Transverse colon (tissue), 4 donors: ENCODE measurements at places on chromosomes 13 and 19. TPM values are rescaled to one million over a fixed set of nuclear protein-coding genes. Genes with fewer than 3 reads are reported as not detected.

DNA sequence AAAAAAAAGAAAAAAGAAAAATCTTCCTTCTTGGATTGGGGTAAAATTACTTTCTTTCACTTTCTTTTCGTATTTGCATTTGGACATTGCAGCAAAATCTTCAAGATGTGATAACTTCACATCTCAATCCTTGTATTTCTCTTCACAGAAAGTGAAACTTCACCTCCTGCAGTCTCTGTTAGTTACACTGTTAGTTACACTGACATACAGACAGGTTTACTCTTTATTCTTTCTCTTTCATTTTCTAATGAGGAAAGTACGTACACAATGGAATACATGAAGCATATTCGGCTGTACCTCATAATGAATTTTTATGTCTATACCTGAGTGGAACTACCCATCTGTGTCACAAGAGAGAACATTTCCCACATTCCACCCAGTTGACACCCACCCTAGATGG lies 459.1 kb upstream of the GPC6 start:
- no peak for DNase-seq

GRCh38 chr19:47637550-47637949 lies 28.6 kb downstream of the BICRA start:
- no peak for DNase-seq

DNA sequence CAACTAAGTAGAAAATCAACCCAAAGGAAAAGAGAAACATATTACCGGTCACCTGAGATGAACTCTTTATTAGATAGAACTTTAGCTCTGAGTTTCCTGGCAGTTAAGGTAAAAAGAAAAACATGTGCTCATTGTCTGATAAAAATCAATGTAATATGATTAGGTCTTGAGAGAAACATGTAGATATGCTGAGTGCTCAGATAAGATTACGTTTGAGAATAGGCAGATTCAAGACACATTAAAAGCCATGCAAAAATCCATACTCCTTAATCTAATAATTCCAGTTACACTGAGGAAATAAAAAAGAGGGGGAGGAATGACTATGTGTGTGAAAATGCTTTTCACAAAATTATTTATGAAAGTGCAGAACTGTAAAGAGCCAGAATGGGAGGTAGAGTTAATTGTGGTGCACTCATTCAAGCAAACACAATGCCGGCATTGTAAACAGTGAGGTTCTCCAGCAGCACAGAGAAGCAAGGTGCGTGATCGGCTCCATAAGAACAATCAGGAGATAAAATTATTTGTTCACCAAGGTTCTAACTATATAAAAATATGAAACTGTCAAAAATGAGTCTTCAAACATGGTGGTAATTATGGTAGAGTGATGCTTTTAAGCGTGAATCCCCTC lies 88.8 kb downstream of the MBNL2 start:
- DNase-seq: no peak

DNA sequence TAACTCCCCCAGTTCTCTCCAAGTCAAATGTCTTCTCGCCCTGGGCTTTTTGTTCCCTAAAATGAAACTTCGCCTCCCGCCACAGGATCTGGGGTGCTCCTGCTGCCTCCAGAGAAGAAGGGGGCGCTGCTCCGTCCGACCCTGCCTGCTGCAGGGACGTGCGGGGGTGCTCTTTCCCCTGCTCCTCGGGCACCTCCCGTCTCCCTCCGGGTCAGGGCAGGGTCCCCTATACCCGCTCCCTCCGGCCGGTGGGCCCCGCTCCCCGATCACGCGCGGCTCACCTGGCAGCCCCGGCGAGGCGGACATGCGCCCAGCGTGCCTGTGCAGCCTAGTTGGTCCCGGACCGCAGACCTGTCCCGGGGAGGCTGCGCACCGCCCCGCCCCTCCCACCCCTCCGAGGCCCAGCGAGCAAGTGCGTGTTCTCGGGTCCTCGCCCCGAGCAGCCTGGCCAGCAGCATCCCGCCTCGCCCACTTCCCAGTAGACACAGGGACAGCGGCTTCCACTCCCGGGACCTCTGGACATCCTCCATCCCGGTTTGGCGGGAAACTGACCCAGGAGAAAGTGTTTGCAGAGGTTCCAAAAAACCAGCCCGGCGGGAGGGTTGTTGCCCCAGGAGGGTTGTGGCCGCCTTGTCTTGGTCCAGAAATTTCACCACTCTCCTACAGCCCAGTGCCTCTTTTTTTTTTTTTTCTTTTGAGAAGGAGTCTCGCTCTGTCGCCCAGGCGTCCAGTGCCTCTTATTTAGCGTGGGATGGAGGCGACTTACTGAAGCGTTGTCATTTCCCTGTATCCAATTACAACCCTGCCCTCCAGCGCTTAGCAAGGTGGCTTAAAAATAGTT lies at the start of gene OXGR1:
Gene OXGR1, minus strand, starts transcription at position 460 of the 841 bp plus-strand sequence. CDS start 6,717 bp downstream, outside the sequence.
- peak; percentile 14 for DNase-seq

GRCh38 chr19:51370230-51370629 lies 1.4 kb upstream of the CLDND2 start:
- DNase-seq: no peak

GRCh38 chr13:73273745-73274144 lies 214.9 kb downstream of the KLF5 start:
- no peak for DNase-seq

- no peak for DNase-seq
Measured at GRCh38 chr13:51849145-51850101, 4.4 kb upstream of the TMEM272 start.

- no peak for DNase-seq
Measured at GRCh38 chr13:54034047-54034446, 1005.4 kb downstream of the OLFM4 start.

DNA sequence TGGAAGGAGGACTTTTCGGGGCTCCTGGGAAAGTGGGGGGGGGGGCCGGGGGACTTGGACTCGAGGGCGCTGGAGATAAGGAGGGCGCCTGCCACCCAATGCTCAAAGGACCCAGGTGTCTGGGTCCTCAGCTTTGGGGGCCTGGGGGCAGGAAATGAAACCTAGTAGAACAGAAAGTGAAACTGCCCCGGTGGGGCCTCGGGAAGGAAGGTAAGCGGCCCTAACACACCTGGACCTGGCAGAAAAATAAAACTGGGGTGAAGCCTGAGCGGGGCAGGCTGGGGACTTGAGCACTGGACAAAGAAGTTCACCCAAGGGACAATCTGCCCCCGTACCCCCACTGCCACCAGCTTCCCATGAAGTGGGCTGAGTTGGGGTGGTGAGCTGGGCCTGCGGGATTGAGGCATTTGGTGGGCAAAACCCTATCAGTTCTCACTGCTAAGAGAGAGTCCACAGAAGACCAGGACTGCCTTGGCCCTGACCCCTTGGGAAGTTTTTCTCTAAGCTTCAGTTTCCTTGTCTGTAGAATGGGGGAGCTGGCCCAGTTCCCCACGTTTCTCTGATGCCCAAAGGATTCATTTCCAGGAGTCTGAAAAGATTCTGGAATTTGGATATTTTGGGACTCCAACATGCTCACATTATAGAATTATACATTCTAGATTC lies 2.3 kb downstream of the PRKD2 start:
- DNase-seq: no peak

PNMA8A gene
- total RNA-seq: 0.64 TPM

ACER1 gene
- not detected for total RNA-seq
